ENCODE measurements at places on chromosomes 5 and 9.
A peak's percentile ranks its signal among the peaks of the same experiment; 100 is the strongest.

- no peak for DNase-seq
Measured at GRCh38 chr5:169531631-169532030, 51.9 kb upstream of the SPDL1 start.

GRCh38 chr9:82410306-82410705, 421.7 kb downstream of the SPATA31D1 start:
- no peak for DNase-seq

DNA sequence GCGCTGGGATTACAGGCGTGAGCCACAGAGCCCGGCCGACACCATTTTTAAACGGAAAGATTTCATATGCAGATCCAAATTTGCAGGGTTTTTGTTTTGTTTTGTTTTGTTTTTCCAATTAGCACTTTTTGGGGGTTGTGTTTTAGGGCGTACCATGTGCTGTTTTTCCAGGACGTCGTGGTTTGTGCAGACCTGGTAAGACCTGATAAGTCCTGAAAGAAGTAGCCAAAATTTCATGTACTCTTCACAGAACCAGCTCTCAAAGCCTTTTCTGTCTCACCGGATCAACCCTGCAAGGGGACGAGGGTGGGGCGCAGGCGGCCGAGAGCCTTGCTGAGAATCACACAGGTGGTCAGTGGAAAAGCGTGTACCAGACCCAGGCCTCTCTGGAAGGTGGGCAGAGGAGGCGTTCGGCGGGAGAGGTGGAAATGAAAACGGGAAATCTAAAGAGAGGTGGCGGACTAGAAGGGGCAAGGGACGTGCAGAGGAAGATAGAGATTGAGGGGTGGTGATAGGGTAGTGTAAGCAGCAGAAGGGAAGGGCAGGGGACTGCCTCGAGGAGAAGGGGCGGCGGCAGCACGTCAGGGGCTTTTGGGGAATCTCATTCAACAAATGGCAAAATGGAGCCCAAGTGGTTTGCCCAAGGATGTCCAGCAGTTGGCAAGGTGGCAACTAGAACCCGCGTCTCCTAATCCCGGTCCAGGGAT, 1.1 kb upstream of the FAF2 start:
- peak; percentile 45 for DNase-seq

DNA sequence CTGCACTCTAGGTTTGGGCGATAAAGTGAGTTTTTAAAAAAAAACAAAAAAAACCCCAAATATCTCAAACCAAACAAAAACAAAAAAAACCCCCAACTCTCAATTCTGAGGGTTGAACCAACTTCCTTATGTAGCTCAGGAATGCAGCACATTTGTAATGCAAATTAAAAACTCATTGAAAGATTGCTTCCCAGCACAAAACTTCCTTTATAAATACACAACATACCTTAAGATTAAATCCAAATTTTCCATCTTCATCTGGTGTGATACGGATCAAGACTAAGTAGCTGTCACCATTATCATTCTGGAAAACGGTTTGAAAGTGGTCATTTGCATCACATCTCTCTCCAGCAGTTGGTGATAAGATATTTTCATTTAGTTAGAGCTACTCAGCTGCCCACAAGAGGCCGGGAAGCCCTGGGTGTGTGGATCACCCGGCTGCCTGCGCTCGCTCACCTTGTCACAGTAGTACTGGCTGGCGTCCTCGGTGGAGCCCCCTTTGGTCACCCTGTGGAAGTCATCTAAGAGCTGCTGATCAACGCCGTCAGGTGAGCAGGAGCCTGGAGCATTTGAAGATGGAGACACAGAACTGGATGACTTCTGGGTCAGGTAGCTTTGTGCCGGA, 88.2 kb downstream of the PTPN3 start:
- DNase-seq: no peak

- no peak for DNase-seq
Measured at GRCh38 chr9:69601698-69602097, 70.5 kb downstream of the APBA1 start.
